Immature natural killer cell (primary cell): ENCODE measurements at places on chromosomes 4 and X.

GRCh38 chrX:15242899-15243555 is 26.9 kb downstream of the ASB9 start:
- peak; percentile 14 for DNase-seq

DNA sequence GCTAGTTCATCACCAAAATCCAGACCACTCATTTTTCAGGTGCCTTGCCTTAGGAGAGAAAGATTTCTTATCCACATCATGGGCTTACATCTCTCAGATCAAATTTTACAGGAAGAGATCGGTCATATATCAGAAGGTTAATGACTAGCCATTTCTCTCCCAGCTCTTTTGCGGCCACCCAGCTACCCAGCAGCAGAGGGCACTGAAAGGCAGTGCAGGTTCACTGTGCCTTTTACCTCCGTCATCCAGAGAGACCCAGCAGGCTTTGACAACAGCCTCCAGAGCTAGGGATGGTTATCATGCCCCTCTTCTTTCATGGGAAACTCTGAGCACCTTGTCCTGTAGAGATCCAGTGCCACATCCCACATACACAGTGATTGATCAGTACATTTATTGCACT is 384.8 kb downstream of the AFF2 start:
- no peak for DNase-seq

DNA sequence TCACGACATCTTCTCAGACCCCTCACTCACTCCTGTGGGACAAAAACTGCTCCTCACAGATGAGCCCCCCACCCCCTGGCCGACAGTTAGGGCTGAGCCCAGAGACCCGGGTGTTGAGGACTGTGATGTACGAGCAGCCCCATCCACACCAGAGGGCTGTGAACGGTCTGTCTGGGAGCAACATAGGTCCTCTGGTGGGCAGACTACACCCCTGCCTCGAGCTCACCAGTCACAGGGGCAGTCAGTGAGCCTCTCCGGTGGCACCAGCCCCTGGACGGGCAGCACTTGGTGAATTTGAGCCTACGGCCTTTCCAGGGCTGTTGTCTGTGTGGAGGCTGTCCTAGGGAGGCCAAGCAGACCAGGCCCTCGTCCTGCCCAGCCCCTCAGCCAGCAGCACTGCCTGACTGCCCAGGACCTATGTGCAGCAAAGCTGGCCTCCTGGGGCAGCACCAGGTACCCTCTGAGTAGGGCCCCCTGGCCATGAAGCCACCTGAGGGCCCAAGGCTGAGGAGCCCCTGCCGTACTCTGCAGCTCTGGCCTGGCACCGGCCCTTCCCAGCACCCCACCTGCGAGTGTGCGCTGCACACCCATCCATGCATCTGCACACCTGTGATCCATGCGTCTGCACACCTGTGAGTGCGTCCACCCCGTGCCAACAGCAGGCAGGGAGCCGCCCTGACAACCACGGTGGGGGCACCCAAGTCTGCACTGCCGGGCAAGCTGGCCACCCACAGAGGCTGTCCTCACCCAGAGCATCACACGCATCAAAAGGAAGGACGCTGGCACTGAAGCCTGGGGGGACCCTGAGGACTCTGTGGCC is 111.6 kb upstream of the NKX1-1 start:
- DNase-seq = no peak

GRCh38 chr4:13542577-13543031 is 1.7 kb downstream of the NKX3-2 start:
- no peak for DNase-seq

GRCh38 chr4:515251-515650 is 16.2 kb downstream of the PIGG start:
- DNase-seq = no peak

GRCh38 chrX:10048076-10048475 is 80.9 kb downstream of the CLDN34 start:
- DNase-seq = no peak

DNA sequence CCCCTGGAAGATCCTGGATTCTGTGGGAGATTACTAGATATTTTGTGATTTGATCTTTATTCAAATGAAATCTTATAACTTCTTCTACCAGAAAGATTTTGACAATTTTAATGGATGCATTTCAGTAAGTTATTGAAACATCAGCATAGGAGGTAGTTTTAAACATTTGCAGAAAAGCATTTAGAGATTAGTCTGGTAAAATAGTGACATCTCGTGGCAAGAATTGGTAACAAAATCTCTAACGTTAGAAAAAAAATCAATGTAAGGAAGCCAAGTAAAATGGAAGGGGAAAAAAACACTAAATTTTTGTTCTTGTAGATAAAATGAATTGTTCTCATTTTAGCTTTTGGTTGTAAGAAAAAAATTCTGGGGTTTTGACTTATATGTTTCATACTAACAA is 73.3 kb downstream of the TASL start:
- no peak for DNase-seq

GRCh38 chrX:51608766-51609165 is 9.9 kb downstream of the CENPVL3 start:
- no peak for DNase-seq
